CD4-positive, alpha-beta T cell treated with Interleukin-2 at 100 ng/mL for 4 hours (primary cell): ENCODE measurements at places on chromosomes 1 and 21.

- no peak for DNase-seq
Measured at GRCh38 chr1:163796394-163796821, 474.7 kb downstream of the NUF2 start.

GRCh38 chr1:22914156-22914555 is 58.5 kb downstream of the LACTBL1 start:
- DNase-seq = no peak

GRCh38 chr1:37994886-37995566 is 5.2 kb upstream of the SF3A3 start:
- DNase-seq = no peak

DNA sequence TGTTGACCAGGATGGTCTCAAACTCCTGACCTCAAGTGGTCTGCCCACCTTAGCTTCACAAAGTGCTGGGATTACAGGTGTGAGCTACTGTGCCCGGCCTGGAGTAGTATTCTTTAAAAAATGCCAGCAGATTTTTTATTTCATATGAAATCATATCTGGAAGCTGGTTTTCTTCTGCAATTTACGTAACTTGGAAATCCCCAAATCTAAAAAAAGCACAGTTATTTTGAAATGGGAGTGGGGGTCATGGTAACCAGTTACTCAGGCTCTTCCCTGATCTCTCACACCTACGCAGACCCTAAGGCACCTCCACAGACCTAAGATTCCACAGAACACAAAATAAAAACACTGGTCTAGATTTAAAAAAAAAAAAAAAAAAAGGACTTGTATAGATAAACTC is 219.8 kb downstream of the DAB1 start:
- DNase-seq = no peak

- no peak for DNase-seq
Measured at GRCh38 chr1:220957233-220957605, 78.0 kb downstream of the HLX start.

DNA sequence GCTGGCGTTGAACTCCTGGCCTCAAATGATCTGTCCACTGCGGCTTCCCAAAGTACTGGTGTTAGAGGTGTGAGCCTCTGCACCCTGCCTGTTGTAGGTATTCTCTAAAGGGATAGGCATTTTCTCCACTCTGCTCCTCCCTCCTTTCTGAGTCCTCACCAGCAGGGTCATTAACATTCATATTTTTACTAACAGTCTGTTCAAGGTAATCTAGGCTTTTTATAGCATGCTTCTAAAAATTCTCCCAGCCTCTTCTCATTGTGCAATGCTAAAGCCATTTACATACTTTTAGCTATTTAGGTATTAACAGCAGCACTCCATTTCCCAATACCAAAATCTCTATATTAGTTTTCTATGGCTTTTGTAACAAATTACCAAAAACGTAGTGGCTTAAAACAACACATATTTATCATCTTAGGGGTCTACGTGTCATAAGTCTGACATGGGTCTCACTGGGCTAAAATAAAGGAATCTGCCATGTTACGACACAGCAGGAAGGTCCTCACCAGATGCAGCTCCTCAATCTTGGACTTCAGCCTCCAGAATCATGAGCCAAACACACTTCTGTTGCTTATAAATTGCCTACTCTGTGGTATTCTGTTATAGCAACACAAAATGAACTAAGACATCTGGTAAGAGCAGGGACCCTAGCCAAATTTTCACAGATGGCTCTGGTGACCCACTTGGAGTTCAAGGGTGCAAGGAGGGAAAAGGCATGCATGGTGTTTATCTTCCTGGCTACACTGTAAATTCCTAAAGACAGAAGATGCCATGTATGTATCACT is 2.9 kb upstream of the SLC2A7 start:
- DNase-seq = no peak

- no peak for DNase-seq
Measured at GRCh38 chr21:44489962-44490361, 34.7 kb downstream of the LRRC3 start.

DNA sequence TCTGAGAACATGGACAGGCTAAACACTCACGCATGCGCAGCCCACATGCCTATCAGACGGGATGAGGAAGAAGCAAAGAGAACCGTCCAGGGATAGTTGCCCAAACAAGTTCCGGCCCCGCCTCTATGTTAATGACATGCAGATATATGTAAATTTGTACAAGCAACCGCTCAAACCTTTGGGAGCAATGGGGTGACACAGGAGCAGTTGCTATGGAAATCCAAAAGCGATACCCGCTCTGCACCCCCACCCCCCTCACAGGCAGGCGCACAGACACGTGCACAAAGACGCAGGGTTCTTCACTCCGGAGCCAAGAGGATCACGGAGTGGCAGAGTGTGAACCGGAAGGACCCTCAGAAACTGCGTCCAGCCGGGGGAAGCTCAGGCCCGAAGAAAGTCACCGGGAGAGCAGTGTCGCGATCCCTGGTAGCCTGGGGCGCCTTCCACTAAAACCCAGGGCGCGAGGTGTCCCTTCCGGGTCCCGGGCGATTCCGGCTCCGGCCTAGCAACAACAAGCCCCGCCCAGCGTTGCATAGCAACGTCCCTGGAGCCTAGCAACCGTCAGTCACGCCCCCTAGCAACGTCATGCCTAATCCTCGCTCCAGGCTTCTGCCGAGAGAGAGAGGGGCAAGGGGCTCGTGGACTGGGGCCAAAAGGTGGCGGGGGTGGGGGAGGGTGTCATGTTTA is 24.1 kb upstream of the ADGRB2 start:
- DNase-seq = peak; percentile 91

DNA sequence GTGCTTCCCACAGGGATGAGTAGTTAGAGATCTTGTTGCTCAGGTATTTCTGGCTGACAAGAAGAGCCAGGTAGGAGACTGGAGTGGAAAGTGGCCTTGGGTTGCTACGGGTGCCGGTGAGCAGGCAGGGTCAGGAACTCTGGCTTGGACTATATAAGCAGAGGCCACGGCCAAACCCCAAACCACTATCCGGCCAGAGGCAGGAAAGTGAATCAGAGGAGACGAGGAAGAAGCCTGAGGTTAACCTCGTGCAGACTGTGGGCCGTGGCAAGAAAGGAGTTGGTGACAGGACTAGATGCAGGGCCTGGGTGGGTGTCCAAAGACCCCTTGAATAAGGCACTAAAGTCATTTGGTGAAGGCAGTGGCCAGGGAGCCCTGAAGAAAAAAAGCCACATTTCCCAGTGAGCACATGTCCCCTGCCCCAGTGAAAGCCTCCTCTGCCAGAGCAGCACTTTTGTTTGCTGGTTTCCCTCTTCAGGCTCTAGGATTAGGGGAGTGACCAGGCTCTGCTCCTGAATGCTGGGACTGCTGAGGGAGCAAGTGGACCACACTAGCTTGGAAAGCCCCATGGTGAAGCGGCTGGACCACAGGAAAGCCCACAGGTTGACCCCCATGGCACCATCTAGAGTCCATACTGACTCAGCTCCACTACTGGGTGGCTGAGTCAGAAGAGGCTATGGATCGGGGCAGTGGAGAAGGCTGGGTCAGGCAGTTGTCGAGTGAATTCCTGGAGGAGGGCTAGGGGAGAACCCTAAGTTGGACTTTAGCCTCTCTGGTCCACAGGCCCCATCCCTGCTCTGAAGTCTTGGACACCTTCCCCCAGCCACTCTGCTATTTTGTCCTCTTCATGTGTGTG is 23.4 kb downstream of the CSF1 start:
- DNase-seq = no peak

GRCh38 chr1:193590102-193590501 is 403.7 kb upstream of the B3GALT2 start:
- no peak for DNase-seq

DNA sequence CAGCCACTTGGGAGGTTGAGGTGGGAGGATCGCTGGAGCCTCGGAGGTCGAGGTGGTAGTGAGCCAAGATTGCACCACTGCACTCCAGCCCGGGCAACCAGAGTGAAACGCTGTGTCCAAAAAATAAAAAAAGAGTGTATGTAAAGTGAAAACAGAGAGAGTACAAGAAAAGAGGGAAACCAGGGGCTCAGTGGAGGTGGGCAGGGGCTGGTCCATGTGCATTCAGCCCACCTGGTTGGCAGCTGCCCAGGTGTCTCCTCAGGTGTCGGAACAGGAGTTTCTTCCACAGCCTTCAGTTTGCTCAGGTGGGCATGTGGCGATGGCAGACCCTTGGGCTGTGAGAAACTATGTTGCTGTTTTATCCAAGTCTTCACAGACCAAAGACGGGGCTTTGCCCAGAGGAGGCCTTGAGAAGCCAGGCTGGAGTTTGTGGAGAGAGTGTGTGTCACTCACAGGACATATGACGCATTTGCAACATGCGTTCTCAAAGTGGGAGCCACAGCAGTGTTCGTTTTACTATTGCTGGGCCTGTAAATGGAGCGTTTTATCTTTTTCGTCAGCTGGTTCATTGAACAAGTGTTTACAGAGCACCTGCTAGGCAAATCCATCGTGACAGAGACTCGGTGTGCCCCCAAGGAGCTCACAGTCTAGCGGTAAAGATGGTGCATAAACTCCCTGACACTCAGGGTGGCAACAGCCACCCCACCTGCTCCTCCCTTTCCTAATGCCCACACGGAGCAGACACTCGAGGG is 22.4 kb upstream of the SAMD11 start:
- DNase-seq = no peak

- peak; percentile 34 for DNase-seq
Measured at GRCh38 chr1:108505763-108506070, 54.2 kb upstream of the EEIG2 start.

- no peak for DNase-seq
Measured at GRCh38 chr21:43301409-43302061, 125.4 kb downstream of the SIK1 start.

GRCh38 chr1:240766831-240767230 is 154.9 kb upstream of the GREM2 start:
- DNase-seq = no peak

DNA sequence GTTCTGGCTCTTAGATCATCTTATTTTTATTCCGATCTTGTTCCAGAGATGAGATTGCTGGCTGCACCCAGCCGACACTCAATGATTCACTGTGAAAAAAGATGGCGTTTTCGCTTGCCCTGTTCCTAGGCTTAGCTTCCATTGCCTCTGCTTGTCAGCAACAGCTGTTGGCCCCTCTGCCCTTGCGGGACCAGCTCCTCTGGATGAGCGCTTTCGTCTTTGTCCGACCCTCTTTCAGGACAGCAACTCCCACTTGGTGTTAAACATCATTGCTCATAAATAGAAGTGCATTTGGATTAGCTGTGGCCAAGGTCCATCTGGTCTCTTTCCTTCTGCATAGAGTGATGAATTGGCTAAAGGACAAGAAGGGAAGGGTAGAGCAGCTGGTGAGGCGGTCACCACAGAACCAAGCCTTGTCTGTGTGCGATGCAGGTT is 43.5 kb upstream of the SCCPDH start:
- no peak for DNase-seq

GRCh38 chr1:11898086-11898785 is 28.0 kb downstream of the KIAA2013 start:
- DNase-seq = no peak

DNA sequence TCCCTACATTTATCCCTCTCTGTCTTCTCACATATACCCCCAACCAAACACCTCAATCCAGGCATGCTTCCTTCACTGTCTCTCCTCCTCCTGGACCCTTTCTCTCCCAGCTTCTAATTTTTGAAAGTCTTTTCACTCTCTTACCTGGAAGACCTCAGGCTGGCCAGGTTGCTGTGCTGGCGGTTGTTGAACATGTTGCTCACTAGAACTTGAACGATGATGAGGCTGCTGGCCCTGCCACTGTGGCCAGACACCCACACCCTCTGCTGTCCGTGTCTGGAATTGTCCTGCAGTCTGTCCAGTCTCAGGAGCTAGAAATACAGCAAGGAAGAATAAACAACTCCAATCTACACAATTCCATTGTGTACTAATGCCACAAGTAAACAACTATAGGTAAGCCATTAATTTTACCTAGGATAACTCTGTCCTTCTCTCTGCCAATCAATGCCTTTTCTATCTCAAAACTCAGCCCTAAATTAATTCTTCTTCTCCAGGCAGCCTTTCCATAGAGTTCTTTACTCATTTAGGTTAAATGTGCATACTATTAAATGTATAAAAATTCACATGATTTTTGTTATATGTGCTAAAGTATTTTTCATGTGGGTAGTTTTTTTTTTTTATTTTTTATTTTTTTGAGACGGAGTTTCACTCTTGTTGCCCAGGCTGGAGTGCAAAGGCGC is 5.1 kb upstream of the CTSK start:
- DNase-seq = peak; percentile 5

- no peak for DNase-seq
Measured at GRCh38 chr1:66606362-66607065, 72.6 kb downstream of the SGIP1 start.

DNA sequence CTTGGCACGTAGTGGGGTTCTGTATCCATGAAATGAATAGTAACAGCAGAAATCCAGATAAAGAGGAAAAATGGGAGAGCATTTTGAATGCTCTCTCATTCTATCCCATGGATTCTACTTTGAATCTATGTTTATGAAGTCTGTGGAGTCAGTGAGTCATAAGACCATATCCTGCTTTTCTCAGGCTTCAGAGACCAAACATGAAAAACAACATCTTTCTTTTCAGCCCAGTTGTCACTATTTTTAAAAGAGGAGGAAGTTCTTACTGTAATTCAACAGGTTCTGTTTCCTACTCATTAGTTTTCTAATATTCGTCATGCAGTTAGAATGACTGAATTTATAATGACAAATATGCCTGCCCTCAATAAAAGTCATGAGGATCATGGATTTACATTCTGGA is 39.4 kb upstream of the CD55 start:
- DNase-seq = peak; percentile 5

- DNase-seq = no peak
Measured at GRCh38 chr1:29511436-29511835, 275.1 kb downstream of the PTPRU start.

DNA sequence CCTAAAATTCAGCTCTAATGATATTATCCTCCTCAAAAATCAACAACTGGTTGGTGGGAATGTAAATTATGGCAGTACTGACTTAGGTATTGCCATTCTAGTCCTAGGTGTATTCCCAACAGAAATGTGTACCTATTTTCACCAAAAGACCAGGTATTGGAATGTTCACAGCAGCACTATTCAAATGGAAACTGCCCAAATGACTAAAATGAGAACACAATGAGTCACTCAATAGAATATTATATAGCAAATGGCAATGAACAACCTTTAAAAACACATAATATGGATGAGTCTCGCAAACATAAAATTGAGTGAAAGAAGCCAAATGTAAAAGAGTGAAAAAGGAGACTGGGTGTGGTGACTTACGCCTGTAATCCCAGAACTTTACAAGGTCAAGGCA is 44.9 kb downstream of the GADD45A start:
- DNase-seq = no peak

DNA sequence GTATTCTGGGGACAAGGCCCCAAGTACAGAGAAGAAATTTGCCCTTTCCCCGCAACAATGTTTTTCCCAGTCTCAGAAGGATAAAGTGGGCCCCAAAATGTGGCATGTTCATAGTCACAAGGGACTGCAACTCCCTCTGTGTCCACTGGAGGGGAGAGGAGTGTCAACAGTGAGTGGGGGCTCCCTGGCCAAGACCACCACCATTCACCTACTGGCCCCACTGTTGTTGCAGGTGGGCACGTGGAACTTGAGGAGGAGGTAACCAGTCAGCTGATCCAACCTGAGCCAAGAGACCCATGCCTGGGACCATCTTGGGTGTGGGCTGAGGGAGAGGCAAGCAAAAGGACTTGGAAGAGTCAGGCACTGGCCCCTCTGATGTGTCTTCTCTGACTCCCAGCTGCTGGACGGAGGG is 777 bp downstream of the NUDT17 start:
- peak; percentile 24 for DNase-seq
